ENCODE measurements at places on chromosomes 13 and 19.

DNA sequence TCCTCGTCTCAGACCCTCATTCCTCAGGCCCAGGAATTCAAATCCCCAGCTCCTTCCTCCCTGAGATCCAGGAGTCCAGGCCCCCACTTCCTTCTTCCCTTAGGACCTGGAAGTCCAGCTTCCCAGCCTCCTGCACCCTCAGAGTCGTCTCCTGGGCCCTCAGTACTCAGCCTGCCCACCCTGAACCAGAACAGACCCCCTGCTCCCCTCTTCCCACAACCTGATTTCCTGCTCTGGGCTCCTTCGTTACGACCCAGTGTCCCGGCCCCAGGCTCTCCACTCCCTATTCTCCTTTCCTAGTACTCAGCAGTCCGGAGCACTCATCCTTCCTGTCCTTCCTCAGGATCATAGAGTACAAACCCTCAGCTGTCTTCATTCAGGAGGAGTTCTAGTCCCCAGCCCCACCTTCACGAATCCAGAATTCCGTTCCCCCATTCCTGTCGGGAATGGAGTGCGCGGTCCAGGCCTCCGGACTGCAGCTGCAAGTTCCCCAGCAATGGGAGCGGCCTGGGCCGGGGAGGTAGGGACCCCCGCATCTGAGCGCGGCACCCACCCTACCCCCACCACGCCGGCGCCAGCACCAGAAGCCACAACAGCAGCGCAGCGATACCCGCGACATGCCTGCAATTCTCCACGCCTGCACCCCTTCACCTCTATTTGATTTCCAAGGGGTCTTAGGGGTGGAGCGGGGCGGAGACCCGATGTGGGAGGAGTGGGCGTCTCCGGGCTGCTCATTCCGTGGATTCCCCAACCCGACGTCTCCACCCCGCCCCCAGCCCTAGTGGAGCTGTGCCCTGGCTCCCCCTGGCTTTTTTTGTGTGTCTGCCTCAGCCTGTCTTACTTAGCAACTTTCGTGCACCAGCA, 12.7 kb downstream of the EGLN2 start:
- no peak for DNase-seq

GRCh38 chr13:84741253-84741652, 859.0 kb upstream of the SLITRK1 start:
- DNase-seq: no peak

DNA sequence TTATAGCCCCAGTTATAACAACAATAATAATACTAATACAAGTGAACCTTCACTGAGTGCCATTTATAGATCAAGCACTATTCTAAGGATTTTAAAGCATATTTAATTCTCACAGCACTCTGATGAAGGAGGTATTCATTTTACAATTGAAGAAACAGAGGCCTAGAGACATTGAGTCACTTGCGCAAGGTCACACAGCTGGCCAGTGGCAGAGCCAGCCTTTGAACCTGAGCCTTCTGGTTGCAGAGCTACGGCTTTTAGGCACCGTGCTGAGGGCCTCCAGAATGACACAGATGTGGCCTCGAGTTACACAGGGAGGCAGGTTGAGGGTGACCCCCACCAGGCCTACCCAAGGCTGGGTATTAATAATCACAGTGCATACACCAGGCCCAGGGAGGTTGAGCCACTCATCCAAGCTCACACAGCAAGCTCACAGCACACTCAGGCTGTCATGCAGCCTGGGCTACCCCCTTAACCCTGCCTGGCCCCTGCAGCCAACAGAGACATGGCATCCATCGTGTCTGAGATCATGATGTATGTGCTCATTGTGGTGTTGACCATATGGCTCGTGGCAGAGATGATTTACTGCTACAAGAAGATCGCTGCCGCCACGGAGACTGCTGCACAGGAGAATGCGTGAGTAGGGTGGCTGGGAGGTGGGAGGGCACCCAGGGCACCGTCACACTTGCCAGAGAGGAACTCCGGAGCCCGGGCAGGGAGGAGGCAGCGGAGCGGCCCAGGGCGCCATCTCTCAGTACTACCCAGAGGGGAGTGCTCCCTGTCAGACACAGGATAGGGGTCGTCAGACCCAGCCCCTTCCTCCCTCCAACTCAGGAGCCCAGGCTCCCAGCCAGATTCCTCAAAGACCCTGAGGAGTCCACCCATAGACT, 2.7 kb upstream of the HPN start:
- no peak for DNase-seq

- DNase-seq: no peak
These were observed 533.4 kb upstream of the NBEA start for GRCh38 chr13:34408640-34409039.

DNA sequence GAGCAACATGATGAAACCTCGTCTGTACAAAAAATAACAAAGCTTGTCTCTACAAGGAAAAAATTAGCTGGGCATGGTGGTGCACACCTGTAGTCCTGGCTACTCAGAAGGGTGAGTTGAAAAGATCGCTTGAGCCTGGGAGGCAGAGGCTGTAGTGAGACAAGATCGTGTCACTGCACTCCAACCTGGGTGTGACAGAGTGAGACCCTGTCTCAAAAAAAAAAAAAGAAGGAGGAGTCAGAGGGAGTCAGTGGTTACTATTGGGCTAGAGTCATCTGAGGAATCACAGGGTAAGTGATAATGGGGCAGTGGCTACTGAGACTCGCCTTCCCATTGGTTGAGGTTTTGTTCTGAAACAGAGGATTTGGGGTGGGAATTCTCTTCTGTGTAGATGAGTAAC, 1.9 kb upstream of the GPI start:
- no peak for DNase-seq

DNA sequence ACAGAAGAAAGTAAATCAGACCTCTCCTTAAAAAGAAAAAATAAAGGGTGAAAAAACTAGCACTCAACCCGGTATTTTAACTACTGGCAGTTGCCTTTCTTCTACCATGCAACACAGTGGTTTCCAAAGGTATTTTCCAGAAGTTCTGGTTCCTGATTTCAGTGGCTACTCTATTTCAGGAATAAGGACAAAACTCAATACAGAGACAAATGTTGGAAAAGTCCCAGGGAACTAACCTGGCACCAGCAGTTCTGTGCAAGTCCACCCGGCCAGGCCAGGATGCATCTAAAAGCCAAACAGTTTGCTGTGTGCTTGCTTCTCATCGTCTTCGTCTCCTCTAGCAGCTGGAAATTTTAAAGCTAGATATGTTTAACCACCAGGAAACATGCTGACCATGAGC, 52.5 kb downstream of the FOXO1 start:
- DNase-seq: no peak

DNA sequence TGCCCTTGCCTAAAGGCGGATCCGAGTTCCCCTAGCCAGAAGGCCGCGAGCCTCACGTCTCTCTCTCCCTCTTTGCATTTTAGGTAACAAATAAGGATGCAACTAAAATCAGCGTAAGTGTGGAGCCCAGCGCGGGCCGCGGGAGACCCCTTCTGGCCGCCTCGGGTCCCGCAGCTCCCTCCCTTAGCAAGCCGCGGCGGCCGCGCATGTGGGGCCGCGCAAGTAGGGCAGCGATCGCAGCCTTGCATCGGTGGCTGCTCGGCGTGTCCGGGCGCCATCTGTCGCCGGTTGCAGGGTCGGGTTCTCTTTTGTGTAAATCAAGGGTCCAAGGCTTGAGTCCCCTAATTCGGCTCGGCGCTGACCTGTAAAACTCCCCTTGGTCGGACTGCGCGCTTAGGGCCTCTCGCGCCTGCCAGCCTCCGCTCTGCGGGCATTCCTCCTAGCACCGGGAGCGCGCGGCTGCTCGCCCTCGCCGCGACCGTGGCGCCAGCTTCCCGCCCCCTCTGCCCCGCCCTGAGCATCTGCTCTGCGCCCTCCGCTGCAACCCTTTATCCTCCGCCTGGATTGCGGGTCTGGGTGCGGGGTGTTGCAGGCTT, 2.7 kb downstream of the VSTM2B start:
- peak; percentile 15 for DNase-seq

GRCh38 chr13:41649659-41650058, 192.3 kb downstream of the RGCC start:
- no peak for DNase-seq

GRCh38 chr13:84812078-84812477, 929.8 kb upstream of the SLITRK1 start:
- no peak for DNase-seq

DNA sequence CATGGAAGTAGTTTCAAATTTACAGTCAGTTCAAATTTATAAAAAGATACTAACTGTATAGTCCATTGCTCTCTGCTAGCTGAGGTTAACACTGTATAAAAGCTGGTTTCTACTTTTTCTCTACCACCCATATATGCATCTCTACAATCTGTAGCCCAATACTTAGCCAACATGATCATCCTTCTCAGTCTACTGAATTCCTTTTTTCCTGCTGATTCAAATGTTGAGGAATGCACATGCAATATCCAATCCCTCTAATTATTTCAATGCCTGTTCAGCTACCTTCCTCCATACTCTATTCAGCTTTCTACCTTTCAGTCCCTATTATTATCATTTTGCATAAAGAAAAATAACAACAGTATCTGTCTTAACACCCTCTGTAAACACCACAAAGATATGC, 15.6 kb downstream of the KPNA3 start:
- peak; percentile 18 for DNase-seq

- no peak for DNase-seq
These were observed 1.3 kb upstream of the SPACA6 start for GRCh38 chr19:51691584-51692428.

GRCh38 chr13:98500963-98501421, 75.9 kb downstream of the STK24 start:
- DNase-seq: no peak

Data from fibroblast of skin of left biceps (primary cell).